ENCODE measurements at places on chromosomes 2 and 18.
A peak's percentile ranks its signal among the peaks of the same experiment; 100 is the strongest.

DNA sequence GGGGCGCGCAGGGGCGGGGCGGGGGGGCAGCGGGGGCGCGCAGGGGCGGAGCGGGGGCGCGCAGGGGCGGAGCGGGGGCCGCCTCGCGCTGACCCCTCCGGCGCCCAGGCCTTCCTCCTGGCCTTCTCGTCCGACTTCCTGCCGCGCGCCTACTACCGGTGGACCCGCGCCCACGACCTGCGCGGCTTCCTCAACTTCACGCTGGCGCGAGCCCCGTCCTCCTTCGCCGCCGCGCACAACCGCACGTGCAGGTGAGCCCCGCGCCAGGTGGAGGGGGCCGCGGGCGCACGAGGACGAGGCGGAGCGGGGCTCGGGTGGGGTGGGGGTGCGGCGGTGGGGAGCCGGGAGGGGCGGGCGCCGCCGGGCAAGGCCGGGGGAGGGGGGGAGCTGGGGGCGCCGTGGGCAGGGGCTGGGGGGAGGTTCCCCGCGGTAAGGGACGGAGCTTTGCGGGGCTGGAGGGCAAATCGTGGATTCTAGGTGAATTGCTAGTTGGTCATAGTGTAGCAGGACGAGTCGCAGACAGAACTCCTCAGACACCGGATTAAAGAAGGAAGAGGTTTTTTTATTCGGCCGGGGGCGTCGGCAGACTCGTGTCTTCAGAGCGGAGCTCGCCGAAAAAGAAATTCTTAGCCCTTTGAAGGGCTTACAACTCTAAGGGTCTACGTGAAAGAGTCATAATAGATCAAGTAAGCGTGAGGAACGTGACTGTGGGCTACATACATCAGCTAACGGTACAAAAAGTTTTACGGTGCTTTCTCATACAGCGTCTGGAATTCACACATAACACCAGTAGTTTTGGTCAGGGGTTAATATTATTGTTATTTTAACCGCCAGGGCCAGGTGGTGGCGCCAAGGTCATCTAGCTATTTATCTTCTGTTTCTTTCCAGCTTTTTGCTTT is 29.9 kb downstream of the ANO7 start:
- peak; percentile 14 for DNase-seq

DNA sequence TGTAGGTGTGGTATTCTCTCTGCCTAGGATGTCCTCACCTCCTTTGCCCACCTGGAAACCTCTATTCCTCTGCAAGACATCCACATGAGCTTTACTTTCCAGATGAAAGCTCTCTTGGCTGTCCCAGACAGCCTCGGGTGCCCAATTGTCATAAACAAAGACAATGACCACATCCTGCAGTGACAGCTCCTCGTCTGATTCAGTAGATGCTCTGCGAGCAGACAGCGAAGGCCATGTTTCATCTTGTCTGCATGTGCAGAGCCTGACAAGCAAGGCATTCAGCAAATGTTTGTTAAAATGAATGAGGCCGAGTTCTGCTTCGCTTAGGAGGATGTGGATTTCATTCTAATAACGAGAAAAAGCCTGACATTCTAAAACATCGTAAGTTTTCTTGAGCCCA is 150.9 kb downstream of the MTCL1 start:
- no peak for DNase-seq

- DNase-seq, result no peak
Observed at GRCh38 chr2:217685255-217685605, 317.6 kb downstream of the TNS1 start.

DNA sequence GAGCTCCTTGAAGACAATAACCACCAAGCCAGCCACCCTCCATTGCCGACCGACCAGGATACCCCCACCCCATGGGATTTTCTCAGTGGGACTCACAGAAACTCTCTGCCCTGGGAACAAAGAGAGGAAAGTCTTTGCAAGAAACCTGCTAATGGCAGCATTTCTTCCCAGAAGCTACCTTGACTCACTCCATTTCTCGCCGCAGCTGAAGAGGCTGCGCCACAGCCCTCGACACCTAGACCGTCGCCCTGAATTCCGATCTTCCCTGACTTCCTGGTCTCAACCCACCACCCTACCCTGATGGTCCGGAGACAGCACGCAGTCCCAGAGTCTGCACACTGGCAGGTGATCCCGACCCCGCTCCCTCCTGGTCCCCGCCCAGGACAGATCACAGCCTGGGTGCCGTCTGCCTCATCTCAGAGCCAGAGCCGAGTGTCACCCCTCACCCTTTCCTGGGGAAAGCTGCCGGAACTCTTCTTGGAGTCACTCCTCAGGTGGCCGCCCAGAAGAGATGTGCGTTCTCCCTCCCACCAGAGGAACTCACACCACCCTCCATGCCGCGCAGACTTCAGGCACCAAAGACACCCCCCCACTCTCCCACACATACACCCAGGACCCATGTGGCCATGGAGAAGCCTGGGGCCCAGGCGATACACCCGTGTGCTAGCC is 24.6 kb downstream of the AQP12A start:
- DNase-seq, result no peak

DNA sequence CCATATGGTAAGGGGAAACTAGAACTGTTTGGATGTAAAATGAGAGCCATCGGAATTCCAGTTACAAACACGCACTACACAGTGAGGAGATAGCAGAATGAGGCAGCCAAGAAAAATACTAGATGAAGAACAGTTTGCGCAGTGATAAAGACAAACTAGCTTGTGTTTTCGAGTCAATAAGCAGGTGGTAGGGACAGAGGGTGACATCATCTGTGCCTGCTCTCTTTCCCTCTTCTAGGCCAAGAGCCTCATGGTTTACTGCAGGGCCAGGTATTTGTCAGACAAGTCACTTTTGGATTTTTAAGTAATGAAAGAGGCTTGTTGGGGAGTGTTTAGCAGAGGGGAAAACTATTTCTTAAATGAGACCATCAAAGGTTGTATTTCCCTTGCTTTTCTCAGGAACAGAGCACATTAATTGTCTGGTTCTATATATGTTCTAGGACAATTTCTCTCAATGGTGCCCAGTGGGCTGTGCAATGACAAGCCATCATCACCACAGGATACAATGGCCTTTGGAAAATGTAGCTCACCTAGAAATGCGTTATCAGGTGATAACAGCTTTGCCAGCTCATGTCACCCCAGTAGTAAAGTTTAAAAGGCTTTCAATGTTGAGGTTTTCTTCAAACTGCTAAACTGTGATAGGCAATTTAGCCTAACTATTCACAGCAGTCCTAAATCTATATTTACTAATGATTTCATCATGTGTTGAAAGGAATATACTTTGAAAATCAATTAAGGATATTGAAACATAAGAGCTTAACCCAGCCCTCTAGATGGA is 1210.3 kb upstream of the ZEB2 start:
- DNase-seq, result no peak

GRCh38 chr18:74294526-74294925 is 2.8 kb upstream of the CYB5A start:
- no peak for DNase-seq

- no peak for DNase-seq
Observed at GRCh38 chr2:41949091-41949882, 98.5 kb upstream of the PKDCC start.

DNA sequence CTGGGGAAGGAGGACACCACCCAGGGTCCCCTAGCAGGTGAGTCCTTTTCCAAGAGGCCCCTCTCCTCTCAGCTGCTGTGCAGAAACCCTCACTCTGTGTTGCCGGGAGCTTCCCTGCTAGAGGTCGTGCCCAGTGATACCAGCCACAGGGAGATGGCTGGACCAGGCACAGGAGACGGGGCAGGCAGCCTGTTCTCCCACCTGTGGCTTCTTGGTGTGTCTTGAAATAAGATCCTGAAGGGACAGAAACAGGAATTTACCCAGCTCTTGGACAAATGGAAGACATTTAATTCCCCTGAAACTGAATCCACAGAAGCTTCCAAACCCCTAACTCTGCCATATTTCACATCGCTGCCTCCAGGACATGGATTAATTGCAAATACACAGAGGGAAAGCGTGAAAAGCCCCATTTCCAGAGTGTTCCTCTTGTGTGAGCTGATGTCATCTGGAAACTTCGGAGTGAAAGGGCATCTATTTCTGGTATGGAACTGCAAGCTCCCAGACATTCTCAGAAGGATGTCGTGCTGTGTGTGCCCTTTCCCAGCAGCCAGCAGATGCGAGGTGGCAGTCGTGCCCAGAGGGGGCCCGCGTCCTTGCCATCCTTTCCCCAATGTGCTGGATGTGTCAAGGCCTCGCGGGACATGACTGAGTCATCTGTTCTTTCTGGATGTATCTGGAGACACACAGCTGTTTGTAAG is 177.7 kb downstream of the SEPTIN10 start:
- DNase-seq, result no peak

- DNase-seq, result no peak
Observed at GRCh38 chr2:232984451-232985207, 28.4 kb downstream of the NGEF start.

DNA sequence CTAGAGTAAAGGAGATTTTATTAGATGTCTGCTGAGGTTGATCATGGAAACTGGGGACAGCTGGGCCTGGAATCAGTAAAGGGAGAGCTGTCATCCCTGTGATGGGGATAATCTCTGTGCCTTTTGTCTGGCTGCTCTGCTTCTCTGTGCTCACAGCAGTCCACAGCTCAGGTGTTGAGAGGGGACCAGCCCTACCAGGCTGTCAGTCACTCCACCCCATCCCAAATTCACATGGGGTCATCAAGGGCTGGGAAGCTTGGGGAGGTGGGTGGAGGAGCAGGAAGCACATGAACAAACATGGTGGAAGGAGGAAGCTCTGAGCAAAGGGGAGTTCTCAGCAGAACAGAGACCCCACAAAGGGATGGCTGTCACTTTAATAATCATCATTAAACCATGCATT is 13.7 kb upstream of the LRRFIP1 start:
- no peak for DNase-seq

- DNase-seq, result no peak
Observed at GRCh38 chr18:28116461-28116860, 60.5 kb downstream of the CDH2 start.

DNA sequence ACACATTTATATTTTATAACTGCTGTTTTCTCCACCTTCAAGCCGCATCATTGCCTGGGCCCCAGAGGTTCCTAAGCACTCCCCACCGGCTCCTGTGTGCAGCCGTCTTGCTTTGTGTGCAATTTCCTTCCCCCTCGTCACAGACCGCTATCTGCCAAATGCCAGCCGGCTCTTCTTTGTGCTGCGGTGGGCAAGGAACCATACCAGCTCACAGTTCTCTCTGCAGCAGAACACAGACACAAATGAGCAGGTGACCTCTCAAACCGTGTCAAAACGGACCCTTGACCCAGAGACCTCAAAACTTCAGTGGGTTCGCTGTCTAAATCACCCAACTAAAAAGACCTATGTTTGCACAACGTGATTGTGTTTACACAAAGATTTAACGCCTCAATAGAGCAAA is 58.2 kb downstream of the KLF7 start:
- no peak for DNase-seq

DNA sequence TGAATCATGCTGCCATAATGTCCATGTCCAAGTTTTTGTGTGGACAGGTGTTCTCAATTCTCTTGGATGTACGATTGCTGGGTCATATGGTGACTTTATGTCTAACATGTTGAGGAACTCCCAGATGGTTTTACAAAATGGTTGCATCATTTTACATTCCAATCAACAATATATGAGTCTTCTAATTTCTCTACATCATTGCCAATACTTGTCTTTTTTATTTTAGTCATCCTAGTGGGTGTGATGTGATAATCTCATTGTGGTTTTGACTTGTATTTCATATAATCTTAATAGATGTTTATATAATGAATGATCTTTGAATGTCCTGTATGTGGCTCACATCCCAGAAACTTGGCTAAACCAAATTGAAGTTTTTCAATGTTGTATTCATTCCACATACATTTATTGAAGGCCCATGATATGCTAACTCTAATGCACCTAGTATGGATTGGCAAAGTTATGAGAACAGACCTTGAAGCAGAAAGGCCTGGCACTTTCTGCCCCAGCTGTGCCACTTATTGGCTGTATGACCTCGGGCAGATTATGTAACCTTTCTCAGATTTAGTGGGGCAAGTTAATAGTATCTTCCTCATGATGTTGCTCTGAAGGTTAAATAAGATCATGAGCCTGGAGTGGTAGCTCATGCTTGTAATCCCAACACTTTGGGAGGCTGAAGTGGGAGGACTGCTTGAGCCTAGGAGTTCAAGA is 205.4 kb downstream of the RAB3GAP1 start:
- DNase-seq, result no peak

DNA sequence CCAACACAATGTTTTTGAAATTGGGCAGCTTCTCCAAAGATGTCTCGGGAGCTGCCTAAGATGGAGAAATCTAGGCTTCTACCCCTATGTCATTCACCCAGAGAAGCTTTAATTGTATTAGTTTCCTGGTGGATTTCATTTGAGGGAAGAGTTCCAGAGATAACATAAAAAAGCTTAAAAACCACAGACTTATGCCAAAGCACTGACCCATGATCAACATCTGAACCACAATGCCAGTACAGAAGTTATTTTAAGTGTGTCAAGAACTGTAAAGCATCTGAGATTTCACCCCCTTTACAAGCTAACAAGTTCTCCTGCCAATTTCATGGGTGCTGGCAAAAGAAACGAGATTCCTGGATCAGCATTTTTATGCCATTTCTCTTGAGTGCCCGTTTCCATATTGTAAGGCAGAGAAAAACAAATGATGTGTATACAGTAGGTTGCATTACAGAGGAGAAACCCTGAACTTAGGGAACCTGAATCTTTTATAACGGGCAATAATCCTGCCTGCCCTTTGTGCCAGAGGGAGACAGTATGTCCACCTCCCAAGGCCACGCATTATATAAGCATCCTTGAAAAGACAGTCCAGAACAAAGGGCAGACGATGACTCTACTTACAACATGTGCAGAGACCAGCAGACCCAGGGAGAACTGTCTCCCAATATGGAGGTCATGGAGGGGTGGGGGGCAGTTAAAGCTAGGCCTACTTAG is 44.1 kb downstream of the MREG start:
- DNase-seq, result no peak

GRCh38 chr2:237154082-237154638 is 68.5 kb downstream of the COPS8 start:
- DNase-seq, result peak; percentile 40
